ENCODE measurements at places on chromosomes 11 and 22.

DNA sequence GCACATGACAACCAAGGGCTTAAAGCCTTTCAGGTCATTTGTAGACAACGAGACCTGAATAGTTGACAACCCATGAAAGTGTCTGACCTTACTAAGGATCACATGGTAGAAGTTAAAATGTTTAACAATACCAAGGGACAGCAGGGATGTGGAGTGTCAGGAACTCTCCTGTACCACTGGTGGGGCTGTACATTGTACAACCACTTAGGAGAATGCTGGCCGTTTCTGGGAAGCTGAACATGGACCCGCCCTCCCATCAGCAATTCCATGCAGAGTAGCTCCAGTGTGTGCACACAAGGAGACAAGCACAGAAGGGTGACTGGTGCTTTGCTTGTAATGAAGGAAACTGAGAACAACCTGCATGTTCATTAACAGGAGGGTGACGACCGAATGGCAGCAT lies 162.9 kb downstream of the MPPED1 start:
- DNase-seq, result no peak

- no peak for DNase-seq
Observed at GRCh38 chr11:60594998-60595642, 79.9 kb downstream of the MS4A13 start.

- peak; percentile 91 for DNase-seq
Observed at GRCh38 chr11:62680825-62681240, 2.0 kb upstream of the UBXN1 start.

DNA sequence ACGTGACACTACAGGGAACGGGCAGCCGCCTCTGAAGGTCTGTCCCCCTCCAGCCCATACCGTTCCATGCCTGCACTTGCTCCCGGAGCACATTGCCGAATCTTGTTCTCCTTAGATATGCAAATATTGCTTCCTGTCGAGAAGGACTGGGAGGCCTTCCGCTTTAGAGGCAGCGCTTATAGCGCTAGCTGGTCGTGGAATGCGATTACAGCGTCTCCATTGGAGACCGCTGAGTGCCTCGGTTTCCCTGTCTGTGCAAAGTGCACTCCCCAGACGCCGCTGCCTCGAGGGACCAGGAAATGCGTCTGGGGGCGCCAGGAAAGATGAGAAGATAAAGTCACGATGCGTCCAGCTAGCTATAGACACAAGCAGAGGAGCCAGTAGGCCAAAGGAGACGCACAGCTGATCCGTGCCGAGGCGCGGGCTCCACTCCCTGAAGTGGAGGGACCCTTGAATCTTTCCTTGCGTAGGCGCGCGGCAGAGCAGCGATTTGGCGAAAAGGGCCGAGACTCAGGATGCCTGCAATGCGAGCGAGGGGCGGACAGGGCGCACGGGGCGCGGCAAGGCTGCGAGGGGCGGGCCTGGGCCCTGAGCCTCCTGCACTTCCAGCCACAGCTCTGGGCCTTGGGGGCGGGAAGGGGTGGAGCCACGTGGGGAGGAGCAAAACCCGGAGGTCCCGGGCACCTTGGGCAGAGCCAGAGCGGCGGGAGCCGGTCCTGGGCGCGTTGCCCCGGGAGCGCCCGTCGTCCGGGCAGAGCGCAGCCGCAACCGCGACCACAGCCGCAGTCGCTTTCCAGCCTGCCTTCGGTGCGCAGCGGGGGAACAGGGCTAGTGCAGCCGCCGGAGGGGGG lies at the start of gene RASSF10:
RASSF10 (plus strand) TSS at position 692 of the 851 bp plus-strand sequence. CDS start 261 bp downstream, outside the sequence.
- no peak for DNase-seq

Data from Kasumi-1 (cell line).